NCI-H510A (cell line): ENCODE measurements at places on chromosomes 6 and 20.

DNA sequence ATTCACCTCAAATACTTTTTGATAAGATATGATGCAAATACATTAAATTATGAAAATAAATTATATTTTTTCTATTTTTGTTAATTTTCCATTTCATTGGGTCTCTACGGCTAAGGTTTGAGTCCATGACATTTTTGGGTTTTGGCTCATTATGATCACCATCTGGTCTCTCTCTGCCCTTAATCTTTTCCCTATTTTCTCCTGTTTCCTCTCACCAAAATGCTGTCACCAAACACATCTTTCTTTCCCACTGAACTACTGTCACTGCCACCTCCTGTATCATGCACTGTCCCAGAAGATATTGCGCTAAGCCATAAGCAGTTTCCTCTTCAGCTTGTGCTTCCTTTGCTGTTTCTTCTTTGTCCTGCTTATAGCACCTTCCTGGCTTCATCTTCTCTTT, 42.0 kb upstream of the OGFRL1 start:
- no peak for DNase-seq

GRCh38 chr6:149544646-149545257, 1.1 kb downstream of the PPIL4 start:
- DNase-seq = no peak

DNA sequence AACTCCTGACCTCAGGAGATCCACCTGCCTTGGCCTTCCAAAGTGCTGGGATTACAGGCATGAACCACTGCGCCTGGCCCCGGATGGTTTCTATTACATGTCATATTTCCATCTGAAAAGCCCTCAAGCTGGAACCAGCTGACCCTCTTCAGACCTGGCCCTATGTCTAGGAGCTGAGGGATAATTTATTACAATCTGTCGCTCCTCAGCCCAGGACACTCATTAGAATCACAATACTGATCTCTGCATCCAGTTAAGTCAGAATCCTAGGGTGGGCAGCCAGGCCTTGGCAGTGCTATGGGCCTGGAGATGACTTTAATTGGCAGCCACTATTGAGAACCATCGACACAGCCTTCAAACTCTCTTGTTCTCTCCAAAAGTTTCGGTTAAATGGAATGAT, 162.6 kb upstream of the SNX9 start:
- DNase-seq = no peak

- DNase-seq = no peak
Observed at GRCh38 chr20:32995802-32996201, 8.4 kb downstream of the SUN5 start.

DNA sequence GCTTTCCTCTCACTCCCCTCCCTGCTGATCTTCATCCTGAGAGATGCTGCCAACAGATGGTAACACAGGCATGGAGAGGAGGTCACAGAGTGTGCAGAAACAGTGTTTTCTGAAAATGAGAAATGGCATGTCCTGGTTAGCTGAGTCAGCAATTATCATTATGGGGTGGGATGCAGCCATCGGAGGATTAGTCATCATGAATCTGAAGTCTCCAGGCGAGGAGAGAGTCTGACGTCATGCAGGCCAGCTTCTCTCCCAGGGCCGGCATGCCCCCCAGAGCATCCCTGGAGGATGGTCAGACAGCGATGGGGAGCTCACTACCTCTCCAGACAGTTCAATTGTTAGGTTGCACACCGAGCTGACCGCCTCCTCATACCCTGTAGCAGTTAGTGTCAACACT, 4.7 kb upstream of the GTSF1L start:
- DNase-seq = no peak

DNA sequence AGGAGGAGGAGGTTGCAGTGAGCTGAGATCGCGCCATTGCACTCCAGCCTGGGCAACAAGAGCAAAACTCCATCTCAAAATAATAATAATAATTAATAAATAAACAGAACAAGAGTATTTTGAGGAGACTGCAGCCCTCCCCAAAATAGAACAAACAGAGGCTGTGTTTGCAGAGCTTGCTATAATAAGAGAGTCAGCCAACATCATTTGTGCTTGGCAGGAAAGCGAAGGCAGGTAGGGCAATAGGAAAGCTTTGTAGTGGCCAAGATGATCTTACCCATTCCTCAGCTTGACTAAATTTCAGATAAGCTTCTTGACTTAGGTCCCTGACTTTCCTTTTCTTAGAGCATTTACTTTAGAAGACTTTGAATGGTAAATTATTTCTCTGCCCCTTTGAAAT, 6.7 kb downstream of the C6orf141 start:
- DNase-seq = no peak

- no peak for DNase-seq
Observed at GRCh38 chr6:27838945-27839625, 73.1 kb downstream of the OR2B2 start.

DNA sequence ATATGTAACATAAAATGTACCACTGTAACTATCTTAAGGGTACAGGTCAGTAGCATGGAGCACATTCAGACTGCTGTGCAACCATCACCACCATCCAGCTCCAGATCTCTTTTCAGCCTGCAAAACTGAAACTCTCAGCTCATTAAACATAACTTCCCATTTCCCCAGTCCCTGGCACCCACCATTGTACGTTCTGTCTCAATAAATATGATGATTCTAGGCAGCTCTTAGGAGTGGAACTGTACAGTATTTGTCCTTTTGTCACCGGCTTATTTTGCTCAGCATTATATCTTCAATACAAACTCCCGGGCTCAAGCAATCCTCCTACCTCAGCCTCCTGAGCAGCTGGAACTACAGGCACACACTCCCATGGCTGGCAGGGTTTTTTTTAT, 1.5 kb downstream of the ZC3H12D start:
- no peak for DNase-seq

GRCh38 chr6:147738099-147738498, 229.6 kb downstream of the SAMD5 start:
- DNase-seq = no peak

- DNase-seq = no peak
Observed at GRCh38 chr6:7825986-7826385, 84.6 kb downstream of the TXNDC5 start.

- DNase-seq = no peak
Observed at GRCh38 chr20:17761604-17762003, 61.8 kb downstream of the BANF2 start.

GRCh38 chr20:51930775-51931174, 128.5 kb upstream of the SALL4 start:
- no peak for DNase-seq
